NCI-H1417 (cell line): ENCODE measurements at places on chromosomes 5 and 9.

DNA sequence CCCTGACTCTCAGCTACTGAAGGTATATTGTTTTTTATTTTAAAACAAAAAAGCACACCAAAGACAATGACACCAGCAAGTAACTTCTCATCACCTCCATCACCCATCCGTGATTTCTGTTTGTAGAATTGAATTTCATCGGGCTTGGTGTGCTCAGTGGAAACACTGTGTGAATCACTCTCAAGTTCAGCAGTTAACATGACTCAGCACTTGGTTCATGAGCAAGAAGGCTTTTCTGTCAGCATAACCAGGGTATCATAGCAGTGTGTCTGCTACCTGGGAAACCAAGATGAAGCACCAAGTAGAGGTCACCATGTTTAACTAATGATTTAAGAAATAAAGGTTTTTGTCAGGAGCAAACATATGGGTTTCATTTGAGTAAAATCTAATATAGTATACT, 123.7 kb downstream of the INSYN2B start:
- DNase-seq: no peak

DNA sequence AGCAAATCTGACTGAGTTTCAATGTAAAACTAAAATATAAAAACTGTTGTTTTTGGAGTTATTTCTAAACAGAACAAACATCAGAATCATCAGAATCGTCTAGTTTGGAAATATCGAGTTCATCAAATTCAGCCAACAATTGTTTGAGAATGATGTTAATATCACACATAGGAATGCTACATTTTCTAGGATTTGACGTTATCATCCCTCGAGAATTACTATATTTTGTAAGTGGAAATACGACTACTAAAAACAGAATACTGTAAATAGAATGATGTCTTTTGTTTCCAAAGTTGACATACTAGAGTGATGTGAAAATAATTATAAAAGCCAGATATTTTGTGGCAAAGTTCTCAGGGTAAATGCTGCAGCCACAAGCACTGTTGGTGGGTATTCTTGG, 805.9 kb downstream of the TLE1 start:
- DNase-seq: no peak

DNA sequence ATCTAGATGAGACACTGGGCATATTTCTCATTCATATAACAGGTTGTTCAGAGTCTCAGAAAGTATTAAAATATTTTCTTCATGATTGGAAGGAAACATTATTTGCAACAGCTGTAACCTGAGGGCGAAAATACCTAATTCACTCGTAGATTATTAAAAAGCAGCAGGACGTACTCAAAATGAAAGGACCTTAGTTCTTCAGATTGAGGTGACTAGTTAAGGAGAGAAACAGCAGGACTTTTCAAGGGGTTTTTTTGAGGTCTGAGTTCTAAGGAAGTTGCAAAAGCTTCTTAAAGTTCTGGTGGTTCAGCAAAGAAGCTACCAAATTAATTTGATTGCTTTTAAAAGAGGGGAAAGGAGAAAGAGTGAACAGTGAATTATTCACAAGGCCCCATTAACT, 174.9 kb downstream of the TMEM161B start:
- DNase-seq: no peak

- no peak for DNase-seq
These were observed 167.2 kb upstream of the HMHB1 start for GRCh38 chr5:143644727-143645126.

- no peak for DNase-seq
These were observed 6.5 kb downstream of the GLIS3 start for GRCh38 chr9:4293293-4293941.

GRCh38 chr5:136374003-136374402, 8.7 kb upstream of the TRPC7 start:
- DNase-seq: peak; percentile 47

DNA sequence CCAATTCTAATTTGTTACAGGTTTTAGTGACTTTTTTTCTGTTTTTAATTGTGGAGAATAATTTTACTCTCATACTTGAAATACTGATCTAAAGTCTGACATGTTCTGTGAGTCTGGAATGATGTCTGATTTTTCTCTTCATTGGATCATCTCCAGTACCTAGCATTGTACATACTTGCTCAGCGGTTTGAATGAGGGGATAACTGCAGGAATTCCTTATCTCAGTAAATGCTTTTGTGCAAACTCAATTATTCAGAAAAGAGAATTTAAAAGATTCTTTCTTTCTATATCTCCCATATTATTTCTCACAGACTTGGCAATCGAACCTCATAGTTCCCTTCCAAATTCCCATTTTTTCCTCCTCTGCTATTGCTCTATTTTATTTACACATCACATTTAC, 397.9 kb upstream of the SGCD start:
- DNase-seq: no peak
